ENCODE measurements at places on chromosomes 1 and 21.

DNA sequence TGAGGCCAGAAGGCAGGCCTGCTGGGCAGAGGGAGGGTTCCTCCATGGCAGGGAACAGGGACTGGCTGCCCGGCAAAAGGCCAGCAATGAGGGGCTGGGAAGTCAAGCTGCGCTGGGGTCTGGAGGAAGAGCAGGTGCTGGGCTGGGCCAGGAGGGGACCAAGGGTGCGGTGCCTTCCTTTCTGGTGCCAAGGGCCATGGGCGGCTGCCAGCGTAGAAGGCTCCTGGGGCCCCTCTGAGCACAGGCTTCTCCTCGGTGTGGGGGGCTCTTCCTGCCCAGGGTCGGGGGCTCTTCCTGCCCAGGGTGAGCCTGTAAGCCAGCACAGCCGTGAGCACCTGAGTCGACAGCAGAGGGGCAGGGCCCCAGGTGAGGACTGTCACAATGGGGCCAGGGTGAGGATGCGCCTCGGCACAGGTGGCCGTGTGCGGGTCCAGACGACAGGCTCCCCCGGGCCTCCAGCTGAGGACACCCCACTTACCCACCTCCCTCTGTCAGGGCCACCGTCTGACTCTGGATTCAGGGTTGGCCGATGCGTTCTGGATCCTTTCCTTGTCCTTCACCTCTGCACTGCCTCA lies 10.7 kb upstream of the DNMT3L start:
- DNase-seq = no peak

- no peak for DNase-seq
Observed at GRCh38 chr1:65658122-65658521, 134.6 kb upstream of the PDE4B start.

- DNase-seq = no peak
Observed at GRCh38 chr1:229709500-229710013, 83.5 kb downstream of the URB2 start.

DNA sequence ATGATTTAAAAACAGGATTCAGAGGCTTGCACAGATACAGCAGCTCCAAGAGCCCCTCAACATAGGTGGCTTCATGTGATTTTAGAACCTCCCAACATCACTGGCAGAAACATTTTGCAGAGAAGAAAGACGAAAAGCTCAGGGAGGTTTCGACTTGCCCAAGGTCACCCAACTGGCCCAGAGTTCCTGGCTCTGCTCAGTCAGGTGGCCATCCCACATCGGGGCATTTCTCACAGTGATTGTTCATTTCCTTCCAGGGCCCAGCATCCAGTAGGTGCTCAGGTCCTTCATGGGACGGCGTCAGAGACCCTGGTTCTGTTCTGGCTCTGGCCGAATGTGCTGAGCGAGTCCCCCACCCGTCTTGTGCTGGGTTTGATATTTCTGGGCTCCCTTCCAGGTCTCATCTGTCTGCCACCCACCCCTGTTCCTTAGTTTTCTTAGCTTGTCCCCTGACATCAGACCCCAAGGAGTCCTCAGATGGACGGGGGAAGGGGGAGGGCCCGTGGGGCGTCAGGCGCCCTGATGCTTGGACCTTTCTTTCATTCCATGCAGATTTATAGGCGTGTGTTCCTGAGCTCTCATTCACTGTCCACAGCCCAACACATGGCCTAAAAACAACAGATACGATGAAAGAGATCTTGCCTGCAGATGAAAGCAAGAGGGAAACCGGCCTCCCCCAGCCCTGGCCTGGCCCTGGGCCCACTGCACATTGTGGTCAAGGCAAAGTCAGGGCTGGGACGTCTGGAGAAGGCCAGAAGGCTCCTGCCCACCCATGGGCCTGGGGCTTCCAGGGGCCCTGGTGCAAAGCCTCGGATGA lies 123.1 kb upstream of the ZBTB40 start:
- DNase-seq = no peak

- DNase-seq = no peak
Observed at GRCh38 chr1:160205242-160206035, at the start of gene PEA15. Gene PEA15, plus strand, starts transcription at chr1:160205384. Its CDS starts 6,161 bp downstream, at chr1:160211545.

DNA sequence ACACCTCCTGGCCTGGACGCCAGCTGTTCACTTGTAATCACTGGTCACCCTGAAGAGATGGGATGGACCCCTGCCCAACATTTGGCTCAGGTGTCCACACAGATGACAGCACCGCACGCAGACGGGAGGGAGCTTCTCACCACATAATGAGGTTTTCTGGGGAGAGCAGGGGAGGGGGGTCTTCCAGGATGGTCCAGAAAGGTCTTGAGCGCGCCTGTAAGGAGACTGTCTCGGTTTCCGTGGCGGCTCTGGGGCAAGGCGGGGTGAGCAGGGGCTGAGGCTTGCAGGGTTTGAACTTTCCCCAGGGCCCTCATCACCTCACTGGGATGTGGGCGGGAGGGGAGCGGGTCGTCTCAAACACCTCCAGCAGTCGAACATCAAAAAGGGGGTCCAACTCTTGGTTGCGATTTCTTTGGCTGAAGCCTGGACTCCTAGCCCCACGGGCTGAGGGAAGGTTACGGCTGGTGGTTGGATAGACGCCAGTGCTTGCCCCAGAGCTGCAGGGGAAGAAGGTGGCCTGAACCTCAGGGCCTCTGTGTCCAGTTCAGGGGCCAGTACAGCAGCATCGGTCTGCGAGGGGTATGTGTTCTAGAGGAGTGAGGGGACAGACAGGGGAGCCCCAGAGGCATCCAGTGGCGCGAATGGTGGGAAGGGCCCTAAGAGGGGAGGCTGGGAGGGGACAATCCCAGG lies 53.8 kb downstream of the PRKCZ start:
- DNase-seq = no peak

DNA sequence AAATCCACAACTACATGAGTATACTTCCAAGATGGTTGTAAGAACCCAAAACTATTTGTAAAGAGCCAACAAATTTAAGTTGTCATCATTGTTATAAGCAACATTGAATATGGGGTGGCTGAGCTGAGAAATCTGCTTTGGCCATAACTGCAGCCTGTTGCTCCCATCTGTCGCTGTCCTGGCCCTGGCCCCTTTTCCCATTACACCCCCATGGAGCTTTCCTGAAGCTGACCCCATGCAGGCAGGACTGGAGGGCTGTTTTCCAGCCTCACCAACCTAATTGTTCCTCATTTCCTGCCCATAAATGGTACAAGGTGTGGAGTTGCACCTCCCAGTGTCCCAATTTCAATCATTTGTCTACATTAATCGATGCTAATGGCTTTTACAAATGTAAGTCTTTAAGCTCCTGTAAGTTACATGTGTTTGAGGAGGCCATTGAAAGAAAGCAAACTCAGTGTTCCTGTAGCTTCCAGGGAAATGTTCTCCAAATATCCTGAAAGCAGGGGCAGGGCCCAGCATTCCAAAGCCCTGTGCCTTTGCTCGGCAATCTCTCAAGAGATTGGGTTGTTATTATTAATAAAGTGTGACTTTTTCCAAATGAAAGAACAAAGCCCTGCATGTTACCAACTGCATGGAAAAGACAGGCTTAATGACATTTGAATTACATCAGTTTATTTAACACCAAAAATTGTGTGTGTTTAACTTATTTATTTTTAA lies 545.9 kb downstream of the PLPP3 start:
- no peak for DNase-seq

- no peak for DNase-seq
Observed at GRCh38 chr1:16156848-16157495, 1.1 kb upstream of the EPHA2 start.

- DNase-seq = peak; percentile 73
Observed at GRCh38 chr1:155044812-155045657, 6.1 kb upstream of the ADAM15 start.

GRCh38 chr1:150563340-150564038 lies 14.3 kb downstream of the ADAMTSL4 start:
- peak; percentile 88 for DNase-seq

- DNase-seq = no peak
Observed at GRCh38 chr1:19349999-19350398, 37.9 kb downstream of the SLC66A1 start.

DNA sequence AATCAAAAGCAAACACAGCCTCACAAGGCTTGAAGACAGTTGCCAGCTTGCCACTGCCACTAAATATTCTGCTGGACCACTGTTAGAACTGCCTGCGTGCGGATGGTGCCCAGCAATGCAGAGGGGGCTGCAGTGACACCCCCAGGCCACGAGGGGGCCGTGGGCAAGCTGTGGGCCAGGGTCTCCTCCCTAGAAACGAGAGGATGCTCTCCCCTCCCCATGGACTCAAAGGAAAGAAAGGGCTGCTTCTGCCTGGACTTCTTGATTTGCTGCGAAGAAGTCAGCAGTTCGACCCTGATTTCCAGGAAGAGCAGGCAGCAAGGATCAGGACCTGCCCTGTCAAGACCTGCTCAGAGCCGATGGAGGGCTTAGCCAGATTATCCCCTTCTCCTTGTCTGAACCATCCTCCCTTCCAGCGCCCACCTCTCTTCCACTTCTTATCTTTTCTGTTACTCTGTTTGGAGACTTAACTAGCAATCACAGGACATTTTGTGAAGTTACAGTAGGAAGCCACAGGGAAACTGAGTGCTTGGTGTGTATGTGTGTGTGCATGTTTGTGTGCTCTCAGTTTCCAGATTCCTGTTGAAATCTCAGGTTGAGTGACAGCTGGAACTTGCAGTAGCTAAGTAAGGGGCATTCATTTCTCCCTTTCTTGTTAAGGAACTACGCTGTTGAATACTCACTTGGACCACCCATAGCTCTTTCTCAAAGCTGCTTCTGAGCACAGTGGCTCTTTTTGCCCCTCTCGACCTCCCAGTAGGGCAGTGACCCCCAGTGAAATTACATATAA lies 2.7 kb downstream of the MAN1C1 start:
- no peak for DNase-seq

DNA sequence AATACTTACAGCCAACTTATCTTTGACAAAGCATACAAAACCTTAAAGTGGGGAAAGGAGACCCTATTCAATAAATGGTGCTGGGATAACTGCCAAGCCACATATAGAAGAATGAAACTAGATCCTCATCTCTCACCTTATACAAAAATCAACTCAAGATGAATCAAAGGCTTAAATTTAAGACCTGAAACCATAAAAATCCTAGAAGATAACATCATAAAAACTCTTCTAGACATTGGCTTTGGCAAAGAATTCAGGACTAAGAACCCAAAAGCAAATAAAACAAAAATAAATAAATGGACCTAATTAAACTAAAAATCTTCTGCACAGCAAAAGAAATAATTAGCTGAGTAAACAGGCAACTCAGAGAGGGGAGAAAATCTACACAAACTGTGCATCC lies 335.6 kb upstream of the PBX1 start:
- DNase-seq = no peak

GRCh38 chr21:33230545-33231324 lies 997 bp downstream of the IFNAR2 start:
- DNase-seq = no peak

- no peak for DNase-seq
Observed at GRCh38 chr1:152003846-152004442, 10.3 kb upstream of the S100A10 start.

DNA sequence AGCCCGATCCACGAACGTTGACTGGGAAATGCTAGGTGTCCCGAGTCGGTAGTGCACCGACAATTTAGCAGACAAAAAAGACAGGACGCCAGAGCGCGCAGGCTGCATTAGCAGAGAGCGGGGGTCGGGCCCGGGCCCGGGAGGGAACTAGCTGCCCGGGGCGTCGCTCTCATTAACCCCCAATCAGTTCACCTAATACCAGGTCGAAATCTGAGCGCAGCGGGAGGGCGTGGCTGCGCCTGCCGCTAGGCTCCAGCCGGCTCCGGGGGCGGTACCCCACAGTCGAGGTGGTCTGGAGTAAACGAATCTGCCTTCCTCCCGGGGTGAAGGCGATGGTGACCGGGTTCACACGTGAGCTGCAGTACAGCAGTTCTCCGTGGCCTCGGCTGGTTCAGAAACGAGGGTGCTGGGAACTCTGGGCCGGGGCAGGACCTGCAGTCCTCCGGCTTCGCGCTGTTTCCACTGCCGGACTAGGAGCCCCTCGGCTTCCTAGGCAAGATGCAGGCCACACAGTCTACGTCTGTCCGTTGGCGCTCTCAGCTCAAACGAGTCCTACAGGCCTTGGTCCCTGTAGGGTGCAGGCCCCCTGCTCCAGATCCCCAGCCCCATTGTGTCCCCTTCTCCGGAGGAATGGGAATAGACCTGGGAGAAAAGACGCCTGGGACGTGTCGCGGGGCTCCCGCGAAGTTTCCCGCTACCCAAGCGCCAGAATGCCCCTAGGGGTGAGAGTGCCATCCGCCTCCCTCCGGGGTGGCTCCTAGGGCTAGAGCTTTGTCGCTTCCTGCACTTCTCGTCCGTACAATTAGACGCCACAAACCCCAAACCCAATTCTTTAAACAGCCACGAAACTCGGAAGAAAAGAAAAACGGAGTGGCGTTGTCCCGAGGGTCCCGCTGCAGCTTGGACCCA lies 2.0 kb downstream of the GFI1 start:
- no peak for DNase-seq

GRCh38 chr1:70033266-70033873 lies 172.0 kb downstream of the LRRC40 start:
- DNase-seq = no peak

DNA sequence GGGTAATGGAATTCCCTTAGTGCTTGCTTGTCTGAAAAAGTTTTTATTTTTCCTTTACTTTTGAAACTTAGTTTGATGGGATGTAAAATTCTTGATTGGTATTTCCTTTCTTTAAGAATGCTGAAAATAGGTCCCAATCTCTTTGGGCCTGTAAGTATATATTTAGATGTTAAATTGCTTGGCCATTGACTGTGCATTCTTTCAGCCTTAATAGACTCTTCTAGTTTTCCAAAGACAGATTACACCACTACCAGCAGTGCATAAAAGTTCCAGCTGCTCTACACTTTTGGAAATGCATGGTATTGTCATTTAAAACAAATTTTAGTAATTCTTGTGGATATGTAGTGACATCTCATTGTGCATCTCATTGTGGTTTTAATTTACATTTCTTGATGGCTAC lies 464.8 kb upstream of the USP24 start:
- DNase-seq = no peak

DNA sequence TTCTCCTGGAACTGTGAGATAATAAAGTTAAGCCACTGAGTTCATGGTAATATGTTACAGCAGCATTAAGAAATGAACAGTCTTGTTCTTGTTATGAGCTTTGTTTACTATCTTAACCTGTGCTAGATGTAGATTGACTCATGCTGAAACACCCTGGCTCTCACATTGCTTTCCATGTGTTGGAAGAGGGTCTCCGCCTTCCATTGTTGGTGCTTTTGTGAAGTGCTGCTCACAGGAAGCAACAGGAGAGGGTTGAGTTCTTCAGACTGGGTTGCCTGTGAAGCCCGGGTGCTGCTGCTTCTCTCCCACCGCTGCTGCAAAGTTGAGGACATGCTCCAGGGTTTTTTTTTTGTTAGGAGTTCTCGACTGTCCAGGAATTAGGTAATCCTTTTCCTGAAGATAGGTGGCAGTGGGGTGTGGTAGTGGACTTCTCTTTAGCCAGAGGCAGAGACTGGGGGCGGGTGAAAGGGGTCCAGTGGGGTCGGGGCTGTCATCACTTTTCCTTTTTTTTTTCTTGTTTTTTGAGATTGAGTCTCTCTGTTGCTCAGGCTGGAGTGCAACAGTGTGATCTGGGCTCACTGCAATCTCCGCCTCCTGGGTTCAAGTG lies 28.7 kb upstream of the HMGN1 start:
- DNase-seq = no peak

- no peak for DNase-seq
Observed at GRCh38 chr1:207890136-207890738, 20.7 kb downstream of the CD34 start.

GRCh38 chr1:114352797-114353196 lies 158.2 kb downstream of the TRIM33 start:
- DNase-seq = no peak

All from hematopoietic multipotent progenitor cell treated with erythropoietin and hydrocortisone succinate and interleukin-3 and kit ligand, for 15 days (in vitro differentiated cells).